ENCODE measurements at places on chromosomes 1 and 21.

DNA sequence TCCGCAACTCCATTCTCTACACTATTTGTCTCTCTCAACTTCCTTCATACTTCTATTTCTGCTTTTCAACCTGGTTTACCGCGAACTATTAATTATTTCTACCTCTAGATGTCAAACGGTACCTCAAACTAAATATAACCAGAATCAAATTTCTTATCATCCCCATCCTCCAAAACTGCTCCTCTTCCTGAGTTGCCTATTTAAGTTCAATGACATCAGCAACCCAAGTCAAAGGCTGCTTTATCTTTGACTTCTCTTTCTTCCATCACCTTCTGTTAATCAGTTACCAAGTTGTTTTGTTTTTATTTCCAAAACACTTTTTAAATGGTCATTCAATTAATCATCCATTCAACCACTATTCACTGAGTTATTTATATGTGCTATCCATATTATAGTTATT lies 171.9 kb downstream of the COL24A1 start:
- no peak for DNase-seq

GRCh38 chr1:53145051-53145600 lies 2.7 kb upstream of the SLC1A7 start:
- no peak for DNase-seq

- no peak for DNase-seq
These were observed 78.1 kb upstream of the ZNF644 start for GRCh38 chr1:91099746-91100621.

- no peak for DNase-seq
These were observed 172.8 kb upstream of the TMEM51 start for GRCh38 chr1:14980621-14981218.

- no peak for DNase-seq
These were observed 25.2 kb downstream of the CRNN start for GRCh38 chr1:152388889-152389288.

- DNase-seq = no peak
These were observed 36.2 kb downstream of the PTP4A2 start for GRCh38 chr1:31901838-31902509.

DNA sequence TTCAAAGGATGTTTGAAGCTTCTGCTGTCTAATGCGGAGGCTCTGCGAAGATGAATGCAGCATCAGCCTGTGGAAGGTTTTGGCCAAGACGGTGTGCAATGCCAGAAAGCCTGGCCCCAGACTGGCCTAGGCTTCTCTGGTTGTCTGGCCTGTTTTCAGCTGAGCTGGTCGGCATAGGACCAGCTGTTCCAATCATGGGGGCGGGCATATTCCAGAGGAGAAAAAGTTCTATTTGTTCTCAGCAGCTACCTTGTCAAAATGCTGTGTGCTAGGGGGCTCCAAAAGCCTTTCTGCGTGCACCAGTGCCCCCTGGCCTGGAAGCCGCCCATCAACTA lies 57.6 kb downstream of the TGFB2 start:
- no peak for DNase-seq

GRCh38 chr1:23178950-23179349 lies 10.3 kb upstream of the LUZP1 start:
- peak; percentile 46 for DNase-seq

DNA sequence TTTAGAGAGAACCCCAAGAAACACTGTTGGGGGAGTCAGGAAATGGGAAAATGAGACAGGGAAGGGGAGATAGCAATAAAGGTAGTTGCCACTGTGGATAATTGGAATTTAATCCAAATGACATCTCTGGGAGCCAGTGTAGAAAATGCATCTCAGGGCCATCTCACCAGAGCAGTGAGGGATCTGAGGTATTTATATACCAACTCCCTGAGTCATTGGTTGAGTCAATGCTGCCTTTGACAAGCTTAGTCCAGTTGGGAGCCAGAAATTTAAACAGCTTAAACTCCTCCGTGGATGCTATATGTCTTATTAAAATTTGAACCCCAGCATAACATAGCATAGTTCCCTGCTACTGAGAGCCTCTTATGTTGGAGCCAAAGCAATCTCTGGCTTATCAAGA lies 140.3 kb downstream of the SLC30A10 start:
- DNase-seq = no peak

GRCh38 chr1:178168536-178168935 lies 74.6 kb downstream of the RASAL2 start:
- DNase-seq = no peak

GRCh38 chr1:232481091-232481490 lies 148.8 kb downstream of the SIPA1L2 start:
- no peak for DNase-seq

- no peak for DNase-seq
These were observed 46.8 kb upstream of the SYNC start for GRCh38 chr1:32749332-32749731.

DNA sequence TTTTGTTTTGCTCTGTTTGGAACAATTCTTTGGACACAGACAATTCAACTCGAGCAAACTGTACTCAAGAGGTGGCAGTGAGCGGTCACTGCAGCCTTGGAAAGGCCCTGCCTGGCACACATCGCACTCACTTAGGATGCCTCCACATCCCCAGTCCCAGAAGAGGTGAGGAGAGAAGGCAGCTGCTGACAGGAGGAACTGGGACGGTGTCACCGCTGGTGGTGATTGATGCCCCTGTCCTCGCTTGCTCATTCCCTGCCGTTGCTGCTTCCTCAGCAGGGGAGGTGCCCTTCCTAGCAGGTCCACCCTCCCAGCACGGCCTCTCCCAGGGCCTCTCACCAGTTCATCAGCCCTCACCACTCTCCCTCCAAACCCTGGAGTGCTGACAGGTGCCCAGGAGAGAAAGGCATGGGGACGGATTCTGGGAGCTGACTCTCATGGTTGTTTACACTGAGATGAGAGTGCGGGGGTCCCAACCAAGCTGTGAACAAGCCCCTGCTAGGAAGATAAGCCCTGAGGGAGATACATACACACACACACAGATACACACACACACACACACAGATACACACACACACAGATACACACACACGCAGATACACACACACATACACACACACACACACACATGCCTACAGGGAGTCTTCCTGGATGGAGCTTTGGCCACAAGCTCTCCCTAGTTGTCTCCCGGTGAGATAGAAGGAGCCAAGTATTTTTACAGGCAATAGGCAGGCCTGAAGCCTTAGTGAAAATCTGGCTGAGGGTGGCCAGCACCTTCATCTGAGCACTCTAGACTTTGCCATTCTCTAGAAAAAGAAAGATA lies 101.1 kb downstream of the CDC7 start:
- no peak for DNase-seq

DNA sequence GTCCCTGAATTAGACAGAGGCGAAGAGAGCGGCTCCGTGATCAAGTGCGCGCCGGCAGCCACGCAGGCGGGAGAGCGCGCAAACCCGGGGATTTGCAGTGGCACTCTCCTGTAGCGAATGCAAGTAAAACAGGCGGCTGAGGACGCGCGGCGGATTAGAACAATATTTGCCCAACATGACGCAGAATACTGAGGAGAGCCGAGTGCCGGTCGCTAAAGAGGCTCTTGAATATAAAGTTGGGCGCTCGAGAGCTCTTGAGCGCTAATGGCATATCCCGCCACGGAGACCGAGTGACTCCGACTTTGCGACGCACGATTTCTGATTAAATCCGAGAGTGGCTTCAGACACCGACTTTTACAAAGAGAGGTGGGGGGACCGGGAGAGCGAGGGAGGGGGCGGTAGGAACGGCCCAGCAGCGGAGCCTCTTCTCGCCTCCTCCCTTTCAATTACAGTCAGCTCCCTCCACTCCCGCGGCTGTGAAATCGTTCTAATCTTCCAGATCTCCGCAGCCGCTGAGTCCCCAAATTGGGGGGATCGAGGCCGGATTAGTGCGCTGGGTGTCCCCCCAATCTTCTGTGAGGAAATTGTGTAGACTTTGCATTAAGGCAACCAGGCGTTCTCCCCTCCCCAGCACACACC lies 2.3 kb downstream of the PAX7 start:
- DNase-seq = no peak

DNA sequence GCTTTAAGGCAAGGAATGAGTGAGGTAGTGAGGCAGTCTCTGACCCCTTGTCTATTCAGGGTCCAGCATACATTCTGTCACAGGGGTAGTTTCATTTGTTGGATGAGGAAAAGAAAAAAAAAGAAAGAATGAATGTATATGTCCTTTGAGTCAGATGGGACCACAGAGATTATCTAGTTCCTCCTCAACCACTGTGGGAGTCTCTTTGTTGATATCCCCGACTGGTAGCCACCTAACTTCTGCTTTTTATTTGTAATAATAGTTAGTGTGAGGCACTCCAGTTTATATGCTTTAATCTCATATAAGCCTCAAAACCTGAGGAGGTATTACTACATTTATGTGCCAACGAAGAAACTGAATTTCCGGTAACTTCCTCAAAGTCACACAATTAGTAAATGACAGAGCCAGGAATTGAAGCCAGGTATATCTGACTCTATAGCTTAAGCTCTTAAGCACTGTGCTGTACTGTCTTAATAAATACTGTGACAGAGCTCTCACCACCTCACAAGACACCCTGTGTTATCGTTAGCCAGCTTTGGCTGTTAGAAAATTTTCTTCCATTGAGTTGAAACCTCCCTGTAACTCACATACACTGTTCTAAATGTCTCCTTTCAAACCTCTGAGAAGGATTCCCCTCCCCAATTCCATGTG lies 82.2 kb downstream of the MDM4 start:
- DNase-seq = no peak

GRCh38 chr1:151369621-151370048 lies 2.9 kb downstream of the SELENBP1 start:
- DNase-seq = no peak

GRCh38 chr1:97379387-97380075 lies 541.3 kb downstream of the DPYD start:
- DNase-seq = no peak

GRCh38 chr1:16615253-16616252 lies 2.2 kb upstream of the NBPF1 start:
- DNase-seq = no peak

GRCh38 chr1:40394491-40395172 lies 21.1 kb downstream of the SMAP2 start:
- DNase-seq = no peak

GRCh38 chr1:56626546-56626945 lies 18.6 kb upstream of the PRKAA2 start:
- DNase-seq = no peak

DNA sequence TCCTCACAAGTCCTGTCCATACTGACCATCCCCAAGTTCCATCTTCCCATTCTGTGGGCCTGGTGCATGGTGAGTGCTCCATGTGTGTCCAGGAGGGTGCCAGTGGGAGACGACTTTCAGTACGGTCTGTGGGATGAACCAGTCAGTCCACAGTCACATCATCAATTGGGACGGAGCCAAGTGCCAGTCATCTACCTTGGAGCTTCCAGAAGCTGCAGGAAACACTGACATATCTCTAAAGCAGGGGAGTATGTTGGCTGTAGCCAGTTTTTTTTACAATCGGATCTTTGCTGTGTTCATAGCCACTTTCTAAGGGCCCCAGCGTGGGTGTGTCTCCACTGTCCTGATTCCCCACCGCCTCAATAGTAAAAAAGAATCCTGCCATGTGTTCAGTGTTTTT lies 13.6 kb upstream of the TRIM17 start:
- DNase-seq = no peak

DNA sequence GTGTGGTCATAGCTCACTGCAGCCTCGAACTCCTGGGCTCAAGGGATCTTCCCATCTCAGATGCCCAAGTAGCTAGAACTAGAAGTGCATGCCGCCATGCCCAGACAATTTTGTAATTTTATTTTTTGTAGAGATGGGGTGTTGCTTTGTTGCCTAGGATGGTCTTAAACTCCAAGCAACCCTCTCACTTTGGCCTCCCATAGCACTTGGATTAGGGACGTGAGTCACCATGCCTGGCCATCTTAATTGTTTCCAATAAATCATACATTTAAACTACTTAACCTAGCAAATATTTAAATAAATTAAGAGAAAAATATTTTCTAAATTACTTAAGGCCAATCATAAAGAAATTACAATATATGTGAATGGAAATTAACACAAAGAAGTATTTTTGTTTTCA lies 35.1 kb upstream of the ADGRL4 start:
- DNase-seq = no peak

DNA sequence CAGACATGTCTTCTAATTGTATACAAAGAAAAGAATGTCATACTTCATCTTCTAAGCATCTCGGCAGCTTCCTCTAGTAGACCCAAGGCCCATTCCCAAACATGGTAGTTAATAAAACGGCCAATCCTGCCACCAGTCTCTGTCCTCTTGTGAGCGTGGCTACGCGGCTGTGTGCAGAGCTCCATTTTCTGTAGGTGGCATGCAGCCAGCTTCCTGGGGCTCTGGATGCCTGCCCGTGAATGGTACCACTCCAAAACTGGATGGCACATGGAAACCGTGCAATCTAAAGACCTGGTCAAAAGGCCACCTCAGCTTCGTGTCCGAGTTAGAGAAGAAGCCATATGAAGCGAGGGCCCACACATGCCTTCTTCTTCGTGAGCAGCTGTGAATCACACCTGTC lies 110.7 kb downstream of the SIPA1L2 start:
- DNase-seq = no peak

DNA sequence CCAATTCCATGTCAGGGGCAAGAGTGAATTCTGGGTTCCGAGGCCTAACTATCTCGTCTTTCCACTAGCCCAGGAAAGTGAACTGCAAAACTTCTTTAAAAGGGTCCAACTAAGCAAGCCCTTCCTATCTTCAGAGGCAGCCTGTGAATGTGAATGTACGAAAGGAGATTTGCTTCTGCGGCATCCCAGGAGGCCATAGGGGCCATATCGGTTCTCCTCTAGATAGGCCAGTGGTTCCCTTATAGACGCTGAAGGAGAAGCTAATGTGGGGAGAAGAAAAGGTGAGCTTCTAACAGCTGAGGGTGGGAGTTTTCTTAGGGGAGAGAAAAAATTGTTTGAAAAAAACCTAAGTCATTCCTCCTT lies 128.0 kb upstream of the C1orf174 start:
- DNase-seq = no peak

- no peak for DNase-seq
These were observed 131.0 kb upstream of the HMCN1 start for GRCh38 chr1:185603158-185603557.

DNA sequence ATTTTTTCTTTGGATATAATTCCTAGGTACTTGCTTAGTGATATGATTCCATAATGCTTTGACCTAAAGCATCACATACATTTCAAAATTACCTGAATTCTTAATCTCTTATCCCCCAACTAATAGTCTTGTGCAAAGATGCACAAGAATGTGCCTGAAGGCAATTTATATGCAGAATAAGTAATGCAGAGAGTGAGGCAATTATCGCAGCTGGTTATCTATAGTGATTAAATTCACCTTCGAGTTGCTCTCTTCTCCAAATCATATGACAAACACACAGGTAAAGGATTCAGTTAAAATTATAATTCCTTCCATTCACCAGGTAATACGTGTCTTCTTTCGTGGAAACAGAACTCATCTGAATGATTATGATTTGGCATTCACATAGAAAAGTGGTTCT lies 717.3 kb downstream of the MRPL39 start:
- DNase-seq = no peak
